ENCODE measurements at places on chromosomes 11 and 22.

GRCh38 chr22:28231441-28231840 is 312.4 kb upstream of the PITPNB start:
- DNase-seq = no peak

GRCh38 chr11:9765320-9766101 is 101.6 kb downstream of the SWAP70 start:
- no peak for DNase-seq

DNA sequence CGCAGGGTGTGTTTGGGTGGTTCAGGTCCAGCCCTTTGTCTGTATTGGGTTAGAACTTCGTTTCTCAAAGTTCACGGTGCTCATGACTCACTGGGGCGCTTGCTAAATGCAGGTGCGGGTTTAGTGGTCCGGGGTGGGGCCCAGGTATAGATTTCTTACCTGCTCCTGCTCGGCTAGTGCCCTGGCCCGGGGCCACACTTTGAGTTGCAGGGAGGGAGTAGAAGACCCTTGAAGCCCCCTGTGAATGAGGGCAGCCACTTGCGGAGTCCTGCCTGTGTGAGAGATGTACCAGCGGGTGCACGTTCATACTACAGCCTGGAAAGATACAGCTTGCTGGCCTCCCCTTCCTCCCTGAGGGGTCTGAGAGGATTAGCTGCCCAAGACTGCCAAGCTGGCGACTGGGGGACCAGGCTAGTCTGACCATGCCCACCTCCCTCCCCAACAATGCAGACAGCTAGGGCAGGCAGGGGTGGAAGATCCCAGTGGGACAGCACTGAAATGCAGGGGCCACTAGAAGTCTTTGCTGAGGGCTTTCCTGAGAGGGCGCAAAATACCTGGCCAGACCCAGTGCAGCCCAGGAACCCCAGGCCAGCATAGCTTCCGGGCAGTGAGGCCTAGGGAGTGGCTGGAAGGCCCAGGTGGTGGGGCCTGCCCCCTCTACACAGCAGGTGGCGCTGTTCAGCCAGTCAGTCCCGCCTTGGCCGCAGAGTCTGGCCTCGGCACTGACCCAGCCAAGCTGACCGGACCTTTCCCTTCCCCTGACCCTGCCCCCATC is 5.1 kb upstream of the MYRF start:
- no peak for DNase-seq

DNA sequence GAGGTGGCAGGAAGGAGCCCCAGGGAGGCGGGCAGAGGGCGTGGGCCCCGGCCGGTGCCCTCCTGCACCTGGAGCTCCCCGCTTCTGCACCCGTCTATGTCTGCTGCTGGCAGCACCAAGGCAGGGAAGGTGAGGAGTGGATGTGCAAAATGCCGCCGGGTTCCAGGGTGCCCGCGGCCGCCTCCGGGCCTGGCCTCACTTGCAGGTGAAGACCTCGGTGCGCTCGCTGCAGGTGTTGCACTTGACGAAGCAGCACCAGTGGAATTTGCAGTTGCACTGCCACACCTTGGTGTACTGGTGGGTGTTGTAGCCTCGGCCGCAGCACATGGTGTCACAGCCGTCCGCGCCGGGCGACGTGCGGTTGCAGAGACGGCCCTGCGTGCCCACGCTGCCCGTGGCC is 54.3 kb downstream of the WNT7B start:
- DNase-seq = no peak

GRCh38 chr11:20321177-20321576 is 42.3 kb upstream of the HTATIP2 start:
- DNase-seq = no peak

DNA sequence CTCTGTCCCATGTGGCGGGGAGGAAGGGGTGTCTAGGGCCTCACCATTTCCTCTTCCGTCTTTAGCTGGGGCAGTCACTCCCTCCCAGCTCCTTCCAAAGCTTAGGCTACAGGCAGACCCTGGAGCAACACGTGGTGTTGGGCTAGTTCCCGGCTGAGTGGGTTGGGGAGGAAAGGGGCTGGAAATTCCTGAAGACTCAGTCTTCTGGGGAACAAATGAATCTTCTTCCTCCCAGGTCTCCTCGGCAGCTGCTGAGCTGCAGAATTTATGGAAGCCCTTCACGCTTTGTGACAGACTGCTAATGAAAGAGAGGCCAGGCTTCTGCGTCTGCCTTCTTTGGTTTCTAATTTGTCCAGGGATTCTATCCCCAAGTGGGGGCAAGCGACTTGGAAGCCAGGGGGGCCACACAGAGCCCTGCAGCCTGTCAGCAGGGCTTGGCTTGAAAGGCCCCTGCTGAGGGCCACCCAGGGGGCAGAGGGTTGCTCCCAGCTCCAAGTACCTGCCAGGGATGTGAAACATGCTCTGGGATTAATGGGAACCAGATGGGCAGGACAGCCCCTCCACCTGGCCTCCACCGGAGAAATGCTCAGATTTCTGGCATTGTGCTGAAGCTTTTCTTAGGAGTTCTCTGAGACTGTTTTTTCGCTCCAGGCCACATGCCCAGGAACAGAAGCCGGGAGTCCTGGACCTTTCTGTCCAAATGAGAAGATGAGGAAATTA is 123.1 kb downstream of the PKNOX2 start:
- no peak for DNase-seq

GRCh38 chr11:88320149-88320559 is 17.4 kb downstream of the CTSC start:
- no peak for DNase-seq

GRCh38 chr11:58861533-58861932 is 17.0 kb upstream of the GLYATL2 start:
- no peak for DNase-seq

- DNase-seq = no peak
Measured at GRCh38 chr11:115360186-115360824, 143.9 kb downstream of the CADM1 start.

Data from activated CD8-positive, alpha-beta memory T cell treated with anti-CD3 and anti-CD28 coated beads for 1 hour (primary cell).